ENCODE measurements at places on chromosomes 4 and X.

DNA sequence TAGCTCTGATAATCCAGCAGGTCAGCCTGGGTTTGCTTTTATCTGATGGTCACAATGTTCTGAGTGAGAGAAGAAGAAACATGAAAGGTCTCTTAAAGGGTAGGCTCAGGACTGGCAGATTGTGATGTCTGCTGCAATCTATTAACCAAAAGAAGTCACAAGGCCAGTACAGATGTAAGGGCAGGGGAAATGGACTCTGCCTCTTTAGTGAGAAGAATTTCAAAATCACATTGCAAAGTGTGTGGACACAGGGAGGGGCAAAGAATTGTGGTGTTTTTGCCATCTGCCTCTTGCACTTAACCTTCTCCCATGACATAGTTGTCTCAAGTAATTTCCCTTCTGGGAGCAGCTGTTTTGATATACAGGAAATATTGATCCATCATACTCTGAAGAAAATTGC, 40.9 kb downstream of the IL1RAPL1 start:
- DNase-seq: no peak

DNA sequence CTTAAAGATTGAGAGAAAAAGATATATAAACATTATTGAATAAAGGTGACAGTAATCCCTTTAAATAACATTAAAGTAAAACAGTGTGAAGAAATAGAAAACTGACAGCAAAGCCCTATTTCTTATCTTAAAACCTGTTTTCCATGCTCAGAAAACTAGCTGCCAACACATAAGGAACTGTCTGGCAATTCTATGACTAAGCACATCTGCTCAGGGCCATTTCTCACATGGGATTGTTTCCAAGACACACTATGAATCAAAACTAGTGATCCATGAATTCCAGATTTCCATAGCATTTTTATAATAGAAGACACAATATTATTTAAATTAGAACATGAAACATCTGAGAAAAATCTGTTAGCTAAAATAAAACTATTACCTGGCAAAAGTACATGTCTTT, 113.4 kb downstream of the SCLT1 start:
- no peak for DNase-seq

DNA sequence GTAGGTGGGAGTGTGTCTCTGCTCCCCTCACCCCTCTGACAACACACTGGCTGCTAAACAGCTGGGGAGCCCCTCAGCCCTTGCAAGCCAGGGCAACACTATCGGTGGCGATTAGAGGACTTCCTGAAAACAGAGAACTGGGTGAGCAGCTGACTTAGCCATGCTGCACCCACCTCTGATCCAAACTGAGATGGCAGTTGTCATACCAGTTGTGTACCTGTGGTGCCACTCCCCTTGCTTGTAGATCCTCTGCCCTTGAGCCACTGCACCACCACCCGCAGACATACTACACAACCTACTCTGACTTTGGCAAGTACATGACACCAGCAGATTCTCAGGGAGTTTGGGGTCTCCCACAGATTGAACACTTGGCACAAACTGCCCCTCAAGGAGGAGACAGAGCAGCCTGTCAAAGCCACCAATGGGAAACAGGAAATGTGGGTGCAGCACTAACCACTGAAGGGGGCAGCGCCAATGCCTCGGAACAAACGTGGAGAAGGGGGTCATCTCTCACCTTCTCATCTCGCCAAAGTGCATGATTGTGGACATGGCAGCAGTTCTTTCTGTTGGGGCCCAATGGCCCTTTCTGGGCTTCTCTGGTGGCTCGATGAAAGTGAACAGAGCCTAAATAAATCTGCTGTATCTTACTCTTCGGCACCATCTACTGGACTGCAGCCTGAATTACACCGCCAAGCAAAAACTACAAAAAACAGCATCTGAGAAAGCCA, 119.8 kb downstream of the NEK1 start:
- DNase-seq: no peak

DNA sequence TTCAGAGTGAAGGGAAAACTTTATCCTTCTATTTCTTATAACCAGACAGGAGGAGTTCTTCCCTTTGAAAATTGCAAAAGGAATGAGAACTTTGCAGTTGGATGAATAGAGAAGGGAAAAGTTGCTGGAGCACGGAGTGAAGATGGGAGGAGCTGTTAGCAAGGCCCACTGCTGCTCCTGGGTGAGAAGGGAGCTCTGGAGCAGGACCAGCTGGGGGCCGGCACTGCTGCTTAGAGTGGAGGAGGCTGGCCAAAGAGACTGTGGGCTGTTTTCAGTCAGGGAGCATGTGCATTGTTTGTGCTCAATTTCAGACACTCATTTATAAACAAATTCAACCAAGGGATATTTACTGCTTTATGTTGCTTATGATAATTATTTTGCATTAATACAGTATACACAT, 164.2 kb downstream of the STIM2 start:
- DNase-seq: no peak

GRCh38 chr4:45349859-45350258, 623.5 kb upstream of the GNPDA2 start:
- no peak for DNase-seq

DNA sequence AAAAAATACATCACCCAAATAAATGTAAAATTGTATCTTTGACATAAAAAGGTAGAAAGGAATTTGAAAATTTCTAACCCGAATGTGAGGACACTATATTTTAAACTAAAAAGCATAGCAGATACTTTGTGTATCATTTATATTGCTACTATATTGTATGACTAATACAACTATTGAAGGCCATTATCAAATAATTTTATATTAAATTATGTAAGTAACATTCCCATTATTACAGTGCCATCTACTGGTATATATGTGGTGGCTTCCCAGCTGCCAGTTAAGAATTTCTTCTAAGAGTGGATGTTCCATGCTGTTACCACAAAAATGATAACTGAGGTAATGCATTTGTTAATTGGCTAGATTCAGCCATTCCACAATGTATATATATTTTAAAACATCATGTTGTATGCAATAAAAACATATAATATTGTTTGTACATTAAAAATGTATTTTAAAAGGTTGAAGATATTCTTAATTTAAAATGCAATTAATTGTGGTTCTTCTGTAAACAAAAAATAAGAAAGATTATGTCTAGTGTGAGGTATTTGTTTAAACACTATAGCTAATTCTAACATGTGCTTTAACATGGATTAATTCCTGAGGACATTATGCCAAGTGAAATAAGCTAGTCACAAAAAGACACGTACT, 65.3 kb downstream of the EGF start:
- DNase-seq: no peak

- DNase-seq: no peak
Observed at GRCh38 chr4:102217775-102218355, 127.4 kb downstream of the SLC39A8 start.

GRCh38 chrX:70445951-70446350, 1.3 kb downstream of the DLG3 start:
- DNase-seq: no peak

- DNase-seq: no peak
Observed at GRCh38 chrX:2697741-2698299, 6.7 kb downstream of the CD99 start.

GRCh38 chr4:138522366-138522765, 280.2 kb upstream of the SLC7A11 start:
- no peak for DNase-seq

DNA sequence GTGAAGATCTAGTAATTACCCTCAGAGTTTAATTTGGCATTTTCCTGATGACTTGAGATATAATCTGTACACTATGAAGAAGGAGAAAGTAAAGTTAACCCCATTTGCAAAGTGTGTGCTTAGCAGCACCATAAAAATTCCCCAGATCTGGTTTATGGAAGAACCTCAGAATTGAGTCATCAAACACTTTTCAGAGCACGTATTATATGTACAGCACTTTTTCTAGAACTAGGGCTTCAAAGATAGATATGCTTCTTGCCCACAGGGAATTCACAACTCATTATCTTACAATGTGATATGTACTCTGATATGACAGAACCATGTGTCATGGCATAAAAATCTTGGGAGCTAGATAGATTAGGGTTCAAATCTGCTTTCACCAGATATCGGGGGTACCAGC, 150.9 kb downstream of the SLC10A7 start:
- no peak for DNase-seq

- no peak for DNase-seq
Observed at GRCh38 chrX:134761788-134762187, 103.5 kb upstream of the PLAC1 start.

DNA sequence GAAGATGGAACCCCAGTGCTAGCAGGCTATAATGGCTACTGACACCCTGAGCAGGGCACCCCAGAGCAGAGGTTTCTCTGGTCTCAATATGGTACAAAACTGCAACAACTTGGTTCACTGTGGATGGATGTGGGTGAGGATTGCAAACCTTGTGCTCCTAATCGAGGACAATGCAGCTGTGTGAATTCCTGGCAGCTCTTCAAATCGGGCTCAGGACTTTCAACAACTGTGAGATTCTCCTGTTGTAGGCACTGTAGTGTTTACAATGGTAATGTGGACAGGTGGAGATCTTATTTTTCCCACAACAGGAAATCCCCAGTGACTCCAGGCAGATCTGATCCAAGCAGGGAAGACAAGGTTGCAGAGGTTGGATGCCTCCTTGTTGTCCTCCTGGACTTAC, 101.5 kb downstream of the RCHY1 start:
- no peak for DNase-seq

DNA sequence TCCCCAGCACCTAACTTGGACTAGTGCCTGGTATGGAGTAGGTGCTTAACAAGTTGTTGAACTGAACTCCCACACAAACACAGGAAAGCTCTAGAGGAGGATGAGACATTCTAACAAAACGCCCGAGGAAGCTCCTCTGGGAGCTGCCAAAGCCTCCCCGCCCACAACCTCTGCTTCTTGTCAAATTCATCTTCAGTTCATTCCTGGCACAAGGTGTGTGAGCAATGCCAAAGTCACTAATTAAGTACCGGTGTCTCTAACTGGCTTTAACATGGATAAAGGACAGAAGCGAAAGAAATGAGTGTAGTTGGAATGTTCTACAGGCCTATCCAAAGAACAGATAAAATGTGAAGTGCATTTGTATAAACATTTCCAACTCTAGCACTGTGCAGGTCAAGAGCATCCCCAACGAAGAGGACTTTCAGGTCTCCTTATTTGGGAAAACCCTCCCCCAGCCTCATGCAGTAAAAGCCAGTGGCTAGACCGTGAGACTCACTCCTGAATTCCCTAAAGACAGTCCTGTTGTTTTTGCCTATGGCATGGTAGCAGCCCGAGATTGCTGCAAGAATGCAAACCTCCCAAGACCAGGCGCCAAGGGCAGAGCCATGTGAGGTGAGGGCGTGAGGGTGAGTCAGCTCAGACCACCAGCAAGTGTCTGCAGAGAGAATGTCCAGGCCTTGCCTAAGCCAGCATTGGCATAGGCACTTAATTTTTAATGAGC, 72.2 kb upstream of the KLF3 start:
- no peak for DNase-seq

DNA sequence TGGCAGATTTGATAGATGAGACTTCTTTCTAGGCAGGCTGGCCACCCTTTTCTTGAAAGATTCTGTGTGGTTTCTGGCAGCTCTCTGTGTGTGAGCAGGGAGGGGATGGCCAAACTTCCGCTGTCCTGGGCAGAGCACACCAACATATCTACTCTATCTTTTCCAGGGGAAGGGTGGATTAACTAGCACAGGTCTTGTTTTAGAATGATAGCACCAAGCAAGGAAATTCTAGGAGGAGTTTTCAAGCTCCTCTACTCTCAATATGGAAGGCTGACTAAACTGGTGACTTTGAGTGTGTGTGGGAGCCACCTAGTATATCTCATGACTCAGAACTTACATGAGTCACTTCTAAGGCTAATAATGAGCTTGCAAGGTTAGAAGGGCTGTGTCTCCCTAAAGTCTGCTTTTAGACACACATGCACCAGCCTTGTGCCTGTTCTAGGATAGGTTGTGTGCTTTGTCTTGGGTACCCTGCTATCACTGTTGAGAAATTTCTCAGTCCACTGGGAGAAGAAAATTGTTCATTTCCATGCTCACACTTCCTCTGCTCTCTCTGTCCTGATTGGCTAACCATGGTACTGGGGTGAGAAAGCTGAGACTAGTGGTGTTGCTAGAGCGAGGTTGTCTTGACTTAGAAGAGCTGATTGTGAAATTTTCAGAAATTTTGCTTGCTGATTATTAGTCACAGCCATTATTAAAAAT, 72.9 kb downstream of the YIPF6 start:
- no peak for DNase-seq

GRCh38 chr4:53121264-53121865, 244.5 kb downstream of the SCFD2 start:
- no peak for DNase-seq

- no peak for DNase-seq
Observed at GRCh38 chr4:156201050-156201449, 247.4 kb upstream of the CTSO start.

GRCh38 chr4:22129454-22130029, 181.0 kb upstream of the KCNIP4 start:
- DNase-seq: no peak

- DNase-seq: no peak
Observed at GRCh38 chr4:127967141-127967775, 2.1 kb downstream of the ABHD18 start.

DNA sequence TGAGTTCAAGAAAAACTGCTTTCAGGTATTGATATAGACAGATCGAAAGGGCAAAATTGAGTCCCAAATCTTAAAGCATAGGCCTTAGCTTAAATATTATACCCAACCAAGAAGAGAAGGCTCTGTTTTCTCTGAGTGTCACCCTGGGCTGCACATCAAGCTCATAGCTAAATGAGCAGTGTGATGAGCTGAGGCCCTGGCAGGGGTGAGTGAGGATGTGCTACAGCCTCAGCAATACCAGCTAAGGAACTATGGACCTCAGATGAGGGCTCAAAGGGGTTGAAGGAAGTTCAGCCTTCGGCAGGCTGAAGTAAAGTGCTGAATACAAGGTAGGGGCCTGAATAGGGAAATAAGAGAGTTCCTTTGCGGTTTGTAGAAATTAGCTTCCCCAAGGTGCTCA, 79.3 kb downstream of the FAM114A1 start:
- no peak for DNase-seq

DNA sequence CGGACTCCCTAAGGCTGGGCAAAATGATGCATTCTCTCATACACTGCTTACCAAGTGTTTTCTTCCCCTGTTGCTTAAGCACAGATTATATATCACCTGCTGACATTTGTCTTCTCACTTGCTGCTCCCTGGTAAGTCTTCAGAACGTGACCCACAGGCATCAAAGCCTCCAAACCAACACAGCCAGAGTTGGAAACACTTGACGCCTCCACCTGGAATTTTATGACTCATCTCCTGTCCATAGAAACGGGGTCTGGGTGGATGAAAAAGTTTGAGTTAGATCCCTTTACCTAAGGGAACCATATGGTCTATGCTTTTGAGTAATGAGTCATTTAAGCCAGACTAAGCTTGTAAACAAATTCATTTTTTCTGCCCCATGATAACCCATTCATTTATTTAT, 251.6 kb downstream of the USP46 start:
- no peak for DNase-seq

- DNase-seq: no peak
Observed at GRCh38 chr4:86296865-86297264, 63.0 kb downstream of the MAPK10 start.
